Common myeloid progenitor, CD34-positive (primary cell): ENCODE measurements at places on chromosomes 3 and 15.

GRCh38 chr3:141217389-141217788 is 14.2 kb upstream of the PXYLP1 start:
- DNase-seq = no peak

- no peak for DNase-seq
Observed at GRCh38 chr3:61948699-61949305, 387.4 kb downstream of the PTPRG start.

DNA sequence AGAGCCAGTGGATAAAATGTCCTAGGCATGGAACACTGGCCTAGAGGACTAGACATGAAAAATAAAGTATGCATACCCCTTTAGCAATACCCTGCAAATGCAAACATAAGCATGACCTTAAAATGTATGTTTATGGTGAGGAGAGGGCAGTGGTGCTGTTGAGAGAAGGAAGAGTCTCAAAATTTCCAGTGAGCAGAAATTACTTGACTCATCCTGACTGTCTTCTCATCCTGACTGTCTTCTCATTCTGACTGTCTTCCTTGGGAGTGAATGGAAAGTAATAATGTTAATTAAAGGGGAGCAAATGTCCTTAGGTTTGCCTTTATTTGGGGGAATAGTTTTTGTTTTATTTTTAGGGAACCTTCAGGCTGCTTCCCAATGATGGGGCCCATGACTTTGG is 121.5 kb upstream of the GALNT15 start:
- DNase-seq = no peak

GRCh38 chr3:19254189-19254588 is 105.9 kb downstream of the KCNH8 start:
- peak; percentile 41 for DNase-seq

GRCh38 chr15:95887666-95888390 is 442.7 kb upstream of the NR2F2 start:
- no peak for DNase-seq

DNA sequence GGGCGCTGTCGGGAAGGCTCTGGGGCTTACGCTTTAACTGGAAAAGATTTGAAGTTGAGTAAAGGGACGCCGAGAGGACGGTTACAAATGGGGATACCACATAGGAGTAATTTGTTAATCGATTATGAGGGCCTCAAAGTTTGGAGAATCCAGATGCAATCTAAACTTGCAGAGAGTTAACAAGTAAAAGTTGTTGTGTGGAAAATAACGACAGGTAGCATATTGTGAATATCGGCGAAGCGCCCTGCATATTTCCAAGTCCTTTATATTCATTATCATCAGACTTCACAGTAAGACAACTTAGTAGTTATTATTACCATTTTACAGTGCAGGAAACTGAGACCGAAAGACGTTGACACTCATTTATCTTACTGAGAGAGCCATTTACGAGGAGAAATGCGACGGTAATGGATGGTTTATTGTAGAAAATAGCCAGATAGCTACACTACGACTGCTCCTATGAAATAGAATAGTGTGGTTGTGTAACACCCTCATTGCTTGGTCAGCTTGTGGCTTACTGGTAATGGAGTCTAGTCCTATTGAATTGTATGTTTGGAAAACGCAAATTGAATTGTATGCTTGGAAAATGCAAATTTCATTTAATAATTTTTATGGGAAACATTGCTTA is 700 bp downstream of the MKRN2 start:
- DNase-seq = no peak

- no peak for DNase-seq
Observed at GRCh38 chr3:165466856-165467255, 270.7 kb upstream of the SLITRK3 start.

DNA sequence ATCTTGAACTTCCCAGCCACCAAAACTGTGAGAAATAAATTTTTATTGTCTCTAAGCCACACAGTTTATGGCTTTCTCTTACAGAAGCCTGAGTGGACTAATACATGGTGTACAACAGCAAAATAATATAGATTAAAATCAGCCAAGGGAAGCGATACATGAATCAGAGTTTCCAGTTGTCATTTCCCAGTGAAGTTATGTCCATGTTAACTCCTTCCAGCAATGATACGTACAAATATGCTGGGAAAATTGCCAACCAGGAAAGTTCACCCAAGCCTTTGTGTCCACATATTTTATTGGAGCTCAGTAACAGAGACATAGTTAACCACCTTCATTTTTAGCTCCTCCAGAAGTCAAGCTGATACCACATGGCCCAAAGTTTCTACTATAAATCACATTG is 280.9 kb upstream of the KCNMB2 start:
- DNase-seq = no peak

DNA sequence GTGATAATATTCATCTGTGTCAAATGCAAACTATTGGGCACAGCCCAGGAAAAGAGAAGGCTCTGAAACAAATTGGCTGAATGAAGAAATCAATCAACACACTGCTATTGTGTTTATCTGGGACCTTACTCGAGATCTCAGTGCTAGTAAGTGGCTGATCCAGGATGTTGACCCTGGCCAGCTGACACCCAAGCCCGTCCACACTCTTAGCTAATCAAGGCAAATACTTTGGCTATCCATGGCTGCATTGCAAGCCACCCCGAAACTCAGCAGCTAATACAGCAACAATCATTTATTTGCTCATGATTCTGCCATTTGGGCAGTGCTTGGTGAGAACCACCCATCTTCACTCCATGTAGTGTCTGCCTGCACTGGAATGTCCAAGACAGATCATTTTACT is 74.1 kb upstream of the UBE3A start:
- DNase-seq = no peak
